ENCODE measurements at places on chromosomes 7 and 10.

DNA sequence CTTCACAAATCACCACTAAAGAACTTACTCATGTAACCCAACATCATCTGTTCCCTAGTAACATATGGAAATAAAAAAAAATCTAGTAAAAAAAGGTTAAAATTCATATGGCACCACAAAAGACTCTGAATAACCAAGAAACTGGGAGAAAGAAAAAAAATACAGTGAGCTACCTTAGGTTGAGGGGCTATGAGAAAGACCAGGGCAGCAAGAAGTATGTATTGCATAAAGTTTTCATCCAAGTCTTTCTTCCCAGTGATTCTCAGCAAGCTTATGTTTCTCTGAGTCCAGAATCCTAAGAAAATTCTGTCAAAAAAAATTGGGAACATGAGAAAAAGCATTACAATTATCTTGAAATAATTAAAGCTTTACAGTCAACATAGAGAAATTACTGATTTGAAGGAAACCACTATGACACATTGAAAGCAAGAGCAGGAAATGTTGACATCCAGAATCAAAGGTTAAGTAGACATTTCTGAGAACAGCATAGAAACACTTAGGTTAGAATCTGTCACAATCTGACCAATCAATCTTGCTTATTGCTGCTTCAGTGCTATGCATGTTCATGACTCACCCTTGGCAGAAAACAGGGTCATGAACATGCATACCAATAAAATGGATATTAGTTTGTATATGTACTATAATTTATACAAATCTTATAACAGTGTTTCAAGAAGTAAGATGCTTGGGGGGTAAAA, 494.0 kb upstream of the POT1 start:
- peak; percentile 78 for DNase-seq

DNA sequence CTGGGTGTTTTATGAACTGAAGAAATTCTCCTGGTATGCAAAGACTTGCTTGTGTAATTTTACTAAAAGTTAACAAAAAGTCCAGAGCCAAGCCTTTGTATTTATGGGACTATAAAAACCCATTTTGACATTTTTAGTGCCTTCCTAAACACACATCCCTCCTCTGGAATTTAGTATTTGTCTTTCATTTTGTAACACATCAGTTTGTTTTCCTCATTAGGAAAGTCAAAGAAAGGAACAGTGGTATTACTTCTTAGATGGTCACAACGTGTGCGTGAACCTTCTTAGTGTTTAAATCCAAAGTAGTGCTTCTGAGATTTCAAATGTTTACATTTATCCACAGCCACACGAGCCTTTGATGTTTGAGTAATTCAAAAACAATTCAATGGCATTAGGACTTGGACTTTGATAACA, 103.2 kb upstream of the TMEM106B start:
- DNase-seq: no peak

DNA sequence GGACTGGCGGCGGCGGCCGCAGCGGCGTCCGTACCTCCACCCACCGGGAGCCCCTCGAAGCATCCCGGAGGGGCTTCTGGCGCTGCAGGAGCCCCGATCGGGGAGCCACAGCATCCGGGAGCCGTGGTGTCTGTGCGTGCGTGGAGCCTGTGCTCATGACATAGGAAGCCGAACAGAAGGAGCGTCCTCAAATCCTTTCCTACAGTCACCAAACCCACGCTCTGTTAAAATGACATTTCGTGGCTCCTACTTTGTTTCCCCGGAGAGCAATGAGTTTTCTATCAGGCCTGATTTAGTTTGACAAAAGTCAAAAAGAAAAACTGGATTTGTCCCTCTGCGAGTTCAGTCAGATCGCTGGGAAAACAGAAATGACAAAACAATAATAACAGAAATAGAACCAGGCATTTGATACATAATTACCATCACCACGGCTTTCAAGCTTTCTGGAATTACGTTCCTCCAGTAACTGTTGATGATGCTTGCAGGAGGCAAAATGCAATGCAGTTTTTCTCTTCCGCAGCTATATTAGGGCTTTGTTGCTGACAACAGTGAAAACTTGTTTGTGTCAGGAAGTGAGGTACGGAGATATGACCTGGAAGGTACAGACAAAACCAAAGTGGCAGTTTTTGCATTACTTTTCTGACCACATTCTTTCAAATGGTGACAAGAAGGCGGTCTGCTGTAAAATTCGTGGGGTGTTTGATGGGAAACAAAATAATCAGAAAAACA, 219.3 kb upstream of the MKLN1 start:
- peak; percentile 3 for DNase-seq

DNA sequence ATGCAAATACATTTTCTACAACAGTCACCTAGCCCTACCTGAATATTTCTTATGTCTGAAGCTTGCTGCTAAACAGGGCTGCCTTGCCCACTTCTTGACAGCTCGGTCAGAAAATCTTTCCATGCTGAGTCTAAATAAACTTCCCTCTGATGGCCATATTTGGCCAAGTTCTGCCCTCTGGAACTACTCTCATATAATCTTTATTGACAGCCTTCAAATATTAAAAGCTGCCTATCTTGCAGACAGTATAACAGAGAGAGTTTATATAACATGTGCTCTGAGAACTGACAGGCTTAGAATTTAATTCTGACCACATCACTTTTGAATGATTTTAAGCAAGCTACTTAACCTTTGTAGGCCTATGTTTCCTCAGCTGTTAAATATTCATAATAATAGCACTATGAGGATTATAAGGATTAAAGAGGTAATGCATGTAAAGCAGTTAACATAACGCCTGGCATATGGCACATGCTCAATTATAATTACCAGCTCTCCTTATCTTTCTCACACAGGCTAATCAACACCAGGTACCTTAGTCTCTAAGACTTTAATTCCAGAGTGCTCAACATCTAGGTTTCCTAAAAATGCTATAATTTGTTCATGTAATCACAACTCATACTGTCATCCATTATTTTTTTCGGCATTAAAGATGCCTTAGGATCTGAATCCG, 334.1 kb downstream of the HPSE2 start:
- no peak for DNase-seq

- no peak for DNase-seq
Observed at GRCh38 chr7:42219447-42219846, 17.6 kb downstream of the GLI3 start.

DNA sequence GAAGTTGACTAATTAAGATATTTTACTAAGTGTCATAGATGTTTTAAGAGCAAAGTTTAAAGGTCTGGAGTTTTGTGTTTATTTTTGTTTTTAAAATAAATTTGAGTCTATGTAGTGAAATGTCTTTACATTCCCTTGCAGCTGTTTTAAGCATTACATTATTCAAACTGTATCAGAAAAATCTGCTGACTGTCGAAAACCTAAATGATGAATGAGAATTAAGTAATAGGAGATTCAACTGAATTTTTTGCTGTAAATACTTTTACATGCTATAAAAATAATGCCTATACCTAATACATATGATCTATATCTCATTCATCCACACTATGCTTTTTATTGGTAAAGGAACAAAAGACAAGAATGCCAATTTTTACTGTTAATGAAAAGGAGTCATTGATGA, 227.2 kb downstream of the CSTF2T start:
- no peak for DNase-seq

DNA sequence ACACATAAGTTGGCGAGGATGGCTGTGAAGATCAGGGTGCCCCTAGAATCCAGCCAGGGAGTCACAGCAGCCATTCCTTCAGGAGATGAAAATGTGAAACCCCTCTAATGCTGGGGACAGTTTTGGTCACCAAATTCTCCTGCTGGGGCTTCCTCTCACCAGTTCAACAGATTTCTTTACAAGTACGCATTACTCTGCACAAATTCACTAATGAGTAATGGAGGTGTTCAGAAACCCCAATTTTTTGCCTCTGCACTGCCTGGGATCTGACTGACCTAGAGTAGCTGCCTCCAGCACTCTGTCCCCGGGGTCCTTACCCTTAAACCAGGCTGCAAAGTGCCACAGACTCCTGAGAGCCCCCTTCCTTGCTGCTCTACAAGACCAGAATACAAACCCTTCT, 16.1 kb downstream of the TRPV5 start:
- DNase-seq: no peak

- DNase-seq: peak; percentile 40
Observed at GRCh38 chr10:11533328-11533781, 78.1 kb downstream of the USP6NL start.

- DNase-seq: no peak
Observed at GRCh38 chr10:45673074-45673648, 589 bp upstream of the ZFAND4 start.

DNA sequence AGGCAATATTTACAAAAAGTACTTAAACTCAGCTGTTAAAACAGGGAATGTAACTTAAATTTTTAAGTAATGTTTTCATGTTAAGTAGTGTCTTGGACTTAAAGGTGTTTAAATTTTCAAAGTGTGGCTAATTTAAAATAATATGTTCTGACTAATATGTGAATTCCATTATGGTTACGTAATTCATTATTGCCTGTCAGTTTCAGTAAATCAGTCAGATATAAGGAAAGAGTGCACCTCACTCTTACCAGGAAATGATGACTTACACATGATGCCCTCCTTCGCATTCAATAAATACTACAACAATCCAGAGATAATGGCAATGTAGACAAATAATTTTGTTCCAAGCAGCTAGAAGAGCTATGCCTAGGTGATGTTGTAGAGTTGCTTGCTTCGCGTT, 69.0 kb upstream of the WNT16 start:
- no peak for DNase-seq

- peak; percentile 82 for DNase-seq
Observed at GRCh38 chr10:96501985-96502384, 11.7 kb downstream of the TLL2 start.

GRCh38 chr7:134954197-134955082, 31.9 kb upstream of the AGBL3 start:
- DNase-seq: peak; percentile 8

DNA sequence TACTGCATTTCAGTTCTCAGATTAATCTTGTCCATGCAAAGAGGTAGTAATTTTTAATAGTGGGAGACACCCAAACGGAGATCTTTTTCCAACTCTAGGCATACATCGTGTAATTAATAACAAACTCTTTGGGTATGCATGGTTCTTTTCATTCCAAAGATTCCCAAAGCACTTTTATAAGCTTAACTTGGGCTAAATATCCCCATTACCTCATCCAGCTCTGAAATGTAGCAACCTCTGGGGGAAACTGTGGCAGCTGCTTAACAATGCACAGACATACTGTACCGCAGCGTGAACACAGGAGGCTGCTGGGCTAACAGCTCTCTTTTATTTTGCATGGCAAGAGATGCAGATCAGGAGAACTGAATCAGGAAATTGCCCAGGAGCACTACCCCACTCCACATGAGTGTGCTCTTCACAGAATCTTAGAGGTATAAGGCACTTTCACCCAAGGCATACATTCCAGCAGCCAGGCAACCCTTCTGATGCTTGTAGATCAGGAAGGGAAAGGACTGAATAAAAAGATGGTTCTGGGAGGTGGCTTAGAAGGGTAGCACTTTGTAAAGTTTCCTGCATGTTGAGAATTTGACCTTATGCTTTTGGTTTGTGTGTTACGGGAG, 114.4 kb upstream of the GLI3 start:
- no peak for DNase-seq
